Osteoblast (primary cell): ENCODE measurements at places on chromosomes 12 and 14. TPM values are rescaled to one million over a fixed set of nuclear protein-coding genes. Genes with fewer than 3 reads are reported as not detected.

DNA sequence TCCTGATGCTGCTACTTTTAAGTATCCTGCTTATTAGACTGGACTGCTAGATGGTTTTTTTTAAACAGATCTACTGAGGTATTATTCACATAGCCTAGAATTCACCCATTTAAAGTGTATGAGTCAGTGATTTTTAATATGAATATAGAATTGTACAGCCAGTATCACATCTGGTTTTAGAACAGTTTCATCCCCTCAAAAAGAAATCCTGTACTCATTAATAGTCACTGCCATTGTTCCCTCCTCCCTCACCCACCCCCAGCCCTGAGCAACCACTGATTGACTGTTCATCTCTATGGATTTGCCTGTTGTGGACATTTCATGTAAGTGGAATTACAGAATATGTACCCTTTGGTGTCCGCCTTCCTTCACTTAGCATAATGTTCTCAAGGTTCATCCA is 98.4 kb downstream of the PPP2R5C start:
- DNase-seq, result no peak

Gene NRXN3
- 1.8 and 2.5 TPM in 2 replicates for total RNA-seq

DNA sequence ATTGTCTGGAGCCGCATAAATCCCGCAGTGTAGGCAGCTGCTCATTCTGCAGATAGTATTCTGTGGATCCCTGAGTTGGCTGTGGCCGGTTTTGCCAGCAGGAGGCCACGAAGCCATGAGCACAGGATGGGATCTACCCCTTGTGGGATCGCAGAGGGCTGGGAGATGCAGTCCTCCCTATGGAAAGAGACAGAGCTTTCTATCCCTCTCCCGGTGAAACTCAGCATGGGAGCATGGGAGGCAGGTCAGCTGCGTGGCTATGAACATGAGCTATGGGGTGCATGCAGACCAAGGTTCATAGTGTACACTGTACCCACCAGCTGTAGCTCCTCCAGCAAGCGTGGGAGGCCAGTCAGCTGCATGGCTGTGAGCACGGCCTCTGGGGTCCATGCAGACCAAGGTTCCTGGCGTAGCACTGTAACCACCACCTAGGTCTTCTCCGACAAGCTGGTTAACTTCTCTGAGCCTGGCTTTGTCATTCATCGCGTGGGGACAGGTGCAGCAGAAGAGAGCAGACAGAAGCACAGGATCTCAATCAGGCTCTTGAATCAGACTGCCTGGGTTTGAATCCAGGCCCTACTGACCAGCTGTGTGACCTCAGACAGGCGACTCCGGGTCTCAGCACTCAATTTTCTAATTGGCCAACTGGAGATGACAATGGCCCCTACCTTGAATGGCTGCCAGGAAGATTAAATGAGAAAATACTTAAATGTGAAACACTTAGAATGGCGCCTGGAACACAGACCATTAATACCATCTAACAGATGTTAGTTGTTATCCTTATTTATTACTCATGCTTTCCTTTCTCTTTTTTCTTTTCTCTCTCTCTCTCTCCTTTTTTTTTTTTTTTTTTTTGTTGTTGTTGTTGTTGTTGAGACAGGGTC is 6.0 kb downstream of the BDKRB1 start:
- no peak for DNase-seq

Gene KITLG
- 46.7 and 62.5 TPM in 2 replicates for total RNA-seq

Gene BBOF1
- 14.1 and 15.9 TPM in 2 replicates for total RNA-seq

GRCh38 chr12:55067701-55068100 is 47.9 kb downstream of the NEUROD4 start:
- peak; percentile 1 for DNase-seq
